Fibroblast of pulmonary artery (primary cell): ENCODE measurements at places on chromosomes 6 and 20.

DNA sequence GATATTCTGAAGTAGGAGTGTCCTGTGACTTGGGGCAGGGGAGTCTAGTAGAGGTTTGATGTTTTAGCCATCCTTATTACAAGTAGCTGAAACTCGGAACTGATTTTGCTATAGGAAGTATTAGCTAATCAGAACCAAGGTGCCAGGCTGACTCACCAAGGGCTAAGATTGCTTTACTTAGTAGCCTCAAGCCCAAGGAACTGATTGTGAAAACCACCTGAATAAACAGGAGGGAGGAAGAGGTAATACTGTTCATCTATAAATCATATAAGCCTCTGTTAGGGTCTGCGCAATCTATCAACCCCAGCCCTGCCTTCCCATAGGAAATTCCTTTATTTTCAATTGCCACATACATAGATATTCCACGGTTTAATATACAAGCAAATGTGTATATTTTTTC, 54.4 kb downstream of the GNAS start:
- peak; percentile 54 for DNase-seq

DNA sequence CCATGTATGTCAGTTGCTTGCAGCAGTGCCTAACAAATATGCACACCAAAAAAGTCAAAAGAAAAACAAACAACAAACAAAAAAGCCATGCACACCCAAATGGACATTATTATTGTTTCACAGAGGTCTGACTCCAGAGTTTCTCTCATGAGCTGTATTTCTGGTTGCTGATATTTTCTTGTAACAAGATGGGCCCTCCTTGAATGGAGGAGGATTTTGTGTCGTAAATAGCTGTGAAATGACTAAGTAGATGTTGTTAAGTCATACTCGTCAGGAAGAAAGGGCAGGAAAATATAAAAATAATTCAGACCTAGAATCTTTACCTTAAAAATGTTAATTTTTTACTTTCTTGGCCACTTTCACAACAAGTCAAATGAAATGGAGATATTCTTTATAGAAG, 96.0 kb downstream of the PLEKHG1 start:
- DNase-seq: peak; percentile 8

DNA sequence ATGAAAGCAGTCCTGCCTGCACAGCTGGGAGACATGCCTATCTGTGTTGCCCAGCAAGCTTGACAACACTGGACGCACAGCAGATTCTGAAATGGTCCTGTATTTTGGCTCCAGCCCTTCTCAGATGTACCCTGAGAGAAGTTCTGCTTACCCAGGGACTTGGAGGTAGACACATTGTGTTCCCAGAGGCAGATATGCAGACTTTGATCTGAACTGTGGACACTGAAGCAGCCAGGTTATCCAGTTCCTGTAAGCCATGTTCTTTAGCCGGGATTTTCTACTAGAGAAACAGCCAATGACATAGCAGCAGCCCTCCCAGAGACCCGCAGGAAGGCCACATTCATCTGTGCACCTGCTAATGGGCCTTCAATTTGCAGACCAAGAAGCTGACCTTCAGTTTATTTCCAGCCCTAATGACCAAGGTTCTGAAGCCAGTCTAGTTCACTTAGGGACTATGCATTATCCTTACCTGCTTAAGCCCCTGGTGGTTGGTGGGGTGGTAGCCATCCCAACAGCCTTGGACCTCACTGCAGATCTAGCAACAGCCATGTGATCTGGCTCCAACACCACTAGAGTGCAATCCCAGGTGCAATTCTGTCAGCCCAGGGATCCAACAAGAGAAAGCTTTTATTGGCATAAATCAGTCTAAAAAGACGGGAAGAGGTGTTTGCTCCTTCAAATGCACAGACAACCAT, 134.2 kb downstream of the MEI4 start:
- no peak for DNase-seq

- peak; percentile 53 for DNase-seq
These were observed 24.3 kb downstream of the LRRN4 start for GRCh38 chr20:6029538-6029937.

- no peak for DNase-seq
These were observed 21.5 kb downstream of the ACSS1 start for GRCh38 chr20:25036331-25036936.

DNA sequence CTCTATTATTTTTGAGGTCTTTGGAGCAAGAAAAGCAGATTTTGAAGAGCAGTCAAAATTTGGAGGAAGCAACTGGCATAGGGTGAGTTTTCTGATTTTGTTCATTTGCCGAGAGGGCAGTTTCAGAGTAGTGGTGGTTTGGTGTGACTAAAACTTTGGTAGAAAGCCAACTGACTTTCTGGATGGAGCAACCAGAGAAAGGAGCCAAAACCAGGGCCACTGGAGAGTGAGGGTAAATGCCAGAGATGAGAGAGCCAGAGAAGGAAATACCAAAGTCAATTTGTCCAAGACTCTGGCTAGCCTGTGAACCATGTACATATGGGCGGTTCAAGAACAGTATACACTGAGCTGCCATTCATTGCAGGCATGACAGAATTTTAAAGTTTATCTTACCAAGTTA, 40.5 kb upstream of the ZBTB24 start:
- peak; percentile 88 for DNase-seq

- DNase-seq: no peak
These were observed 520.9 kb downstream of the CD83 start for GRCh38 chr6:14638435-14638905.

GRCh38 chr20:31819083-31819784, at the start of gene MYLK2:
Gene MYLK2 (plus strand): TSS chr20:31819356. CDS start chr20:31819581, 225 bp downstream.
- DNase-seq: no peak

- DNase-seq: peak; percentile 16
These were observed 111.8 kb downstream of the MTHFD1L start for GRCh38 chr6:150977281-150977680.

GRCh38 chr20:14751191-14751590, 413.8 kb upstream of the FLRT3 start:
- DNase-seq: no peak

DNA sequence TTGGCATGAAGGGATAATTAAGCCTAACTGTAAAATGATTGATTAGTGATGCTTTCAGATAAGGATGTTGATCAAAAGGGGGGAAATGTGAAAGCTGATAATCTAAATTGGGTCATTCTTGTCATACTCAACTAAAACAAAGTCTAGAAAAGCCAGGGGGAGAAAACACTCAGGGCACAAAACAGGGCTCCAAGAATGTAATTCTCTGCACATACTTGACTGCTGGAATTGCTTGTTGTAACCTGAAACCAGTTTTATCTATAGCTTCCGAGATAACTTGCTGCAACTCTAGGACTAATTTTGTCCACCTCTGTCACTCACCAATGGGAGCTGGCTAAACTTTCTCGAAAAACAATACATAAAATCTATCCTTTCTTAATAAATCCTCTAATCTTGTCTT, 310.3 kb downstream of the CLVS2 start:
- DNase-seq: no peak

DNA sequence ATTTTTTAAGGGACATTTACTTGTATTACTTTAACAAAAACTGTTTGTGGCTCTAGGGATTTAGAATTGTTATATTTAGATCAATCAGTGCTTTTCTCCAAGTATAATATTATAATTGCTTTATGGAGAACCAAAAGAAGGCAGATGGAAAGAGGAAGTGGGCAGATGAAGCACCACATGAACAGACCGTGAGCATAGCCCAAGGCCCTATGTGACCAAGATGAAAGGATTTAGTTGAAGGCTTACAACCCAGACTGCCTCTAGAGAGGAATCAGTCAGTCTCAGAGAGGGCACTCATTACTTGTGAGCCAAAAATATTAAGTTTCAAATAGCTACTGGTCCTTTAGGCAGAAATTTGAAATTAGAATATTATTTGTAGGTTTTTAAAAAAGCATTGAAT, 102.3 kb upstream of the IMPG1 start:
- DNase-seq: no peak

DNA sequence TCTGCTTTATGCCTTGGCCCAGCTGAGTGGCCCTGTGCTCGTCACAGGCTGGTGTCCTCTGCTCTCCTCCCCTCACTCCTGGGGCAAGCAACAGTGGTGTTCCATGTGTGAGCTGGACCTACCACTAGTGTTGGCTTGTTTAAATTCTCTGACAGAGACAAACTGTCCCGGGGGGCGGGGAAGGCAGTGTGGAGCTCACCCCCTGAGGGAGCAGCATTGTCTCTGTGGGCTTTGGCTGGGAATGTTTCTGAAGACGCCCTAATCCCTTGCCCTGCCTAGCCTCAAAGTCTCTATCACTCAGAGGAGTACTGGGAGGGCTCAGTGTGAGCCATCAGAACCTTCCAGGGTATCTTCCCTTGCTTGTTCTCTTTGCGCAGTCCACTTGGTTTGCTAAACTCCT, 5.2 kb upstream of the VEGFA start:
- DNase-seq: no peak

GRCh38 chr6:169763308-169763707, 11.9 kb downstream of the ERMARD start:
- no peak for DNase-seq

- DNase-seq: peak; percentile 81
These were observed 257.4 kb downstream of the PLCB1 start for GRCh38 chr20:8389381-8390036.
